ENCODE measurements at places on chromosomes 3 and 15.
A peak's percentile ranks its signal among the peaks of the same experiment; 100 is the strongest.

GRCh38 chr3:39315420-39315819 lies 14.1 kb upstream of the CCR8 start:
- DNase-seq: no peak

- no peak for DNase-seq
These were observed 15.8 kb downstream of the ESYT3 start for GRCh38 chr3:138450181-138450580.

DNA sequence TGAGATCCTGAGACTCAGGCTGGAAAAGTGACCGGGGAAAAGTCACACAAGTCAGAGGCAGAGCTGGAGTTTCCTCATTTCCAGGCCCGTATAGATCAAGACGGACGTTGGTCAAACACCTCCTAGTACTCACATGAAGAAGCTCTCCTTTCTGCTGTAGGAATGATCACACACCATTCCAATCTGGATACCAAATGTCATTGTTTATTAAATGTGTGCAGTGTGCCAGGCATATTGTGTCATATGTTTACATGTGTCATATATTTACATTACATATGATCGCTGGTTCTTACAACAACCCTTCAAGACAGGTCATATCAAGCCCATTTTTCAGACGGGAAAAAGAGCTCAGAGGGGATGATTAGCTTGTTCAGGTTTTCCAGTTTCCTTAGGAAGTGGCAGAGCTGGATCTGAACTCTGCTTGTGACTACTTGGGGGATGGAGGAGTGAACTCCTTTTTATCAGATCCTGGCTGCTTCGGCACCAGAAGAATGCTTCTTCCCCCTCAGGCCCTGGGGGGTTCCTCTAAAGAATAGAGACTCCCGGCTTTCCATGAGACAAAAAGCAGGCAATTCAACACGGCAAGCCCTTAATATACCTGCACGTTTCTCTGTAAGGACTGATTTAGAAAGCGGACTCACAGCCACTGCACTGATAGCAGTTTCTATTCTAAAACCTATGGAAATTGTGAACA lies 41.9 kb downstream of the FAM43A start:
- DNase-seq: no peak

GRCh38 chr15:100999369-100999768 lies 80.2 kb downstream of the LRRK1 start:
- DNase-seq: no peak

- DNase-seq: no peak
These were observed 18.9 kb downstream of the MUC20 start for GRCh38 chr3:195739561-195740111.

- no peak for DNase-seq
These were observed 261.2 kb upstream of the TRIM42 start for GRCh38 chr3:140416666-140417065.

DNA sequence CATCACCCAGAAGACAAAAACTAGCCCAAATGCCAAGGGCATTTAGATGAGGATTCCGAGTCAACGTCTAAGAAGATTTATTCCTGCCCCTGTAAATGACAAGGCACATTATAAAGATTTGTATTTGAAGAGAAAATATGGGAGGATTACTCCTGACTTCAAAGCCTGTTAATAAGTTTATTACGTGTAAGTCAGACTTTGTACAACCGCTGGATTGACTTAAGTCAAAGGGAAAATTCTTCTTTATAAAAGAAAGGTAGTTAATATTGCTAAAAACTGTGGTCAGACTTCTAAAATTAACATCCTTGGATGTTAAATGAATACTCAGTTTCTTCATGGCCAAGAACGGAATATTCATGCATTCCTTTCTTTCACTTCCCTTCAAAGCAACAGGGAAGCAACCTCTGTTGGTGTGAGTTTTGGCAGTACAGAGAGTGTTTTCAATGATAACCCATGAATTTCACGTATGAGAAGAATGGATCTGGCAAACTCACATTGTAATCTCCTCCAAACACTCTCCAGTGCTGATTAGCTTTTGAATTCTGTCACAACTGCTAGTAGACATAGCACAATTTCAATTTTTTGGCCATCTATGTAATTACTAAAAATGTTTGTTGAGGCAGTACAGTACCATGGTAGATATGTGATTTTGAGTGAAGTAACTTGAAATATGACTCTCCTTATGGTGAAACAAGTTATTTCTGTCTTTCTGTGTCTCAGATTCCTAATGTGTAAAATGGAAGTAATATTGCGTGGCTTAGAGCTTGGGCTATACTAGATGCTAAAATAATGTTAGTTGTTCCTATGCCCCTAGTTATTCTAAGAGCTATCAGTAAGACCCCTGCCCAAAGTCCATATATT lies 62.0 kb downstream of the PLD1 start:
- no peak for DNase-seq

- DNase-seq: no peak
These were observed 854 bp upstream of the NPTN start for GRCh38 chr15:73633991-73634495.

- DNase-seq: no peak
These were observed 20.7 kb downstream of the GBE1 start for GRCh38 chr3:81740731-81741130.

DNA sequence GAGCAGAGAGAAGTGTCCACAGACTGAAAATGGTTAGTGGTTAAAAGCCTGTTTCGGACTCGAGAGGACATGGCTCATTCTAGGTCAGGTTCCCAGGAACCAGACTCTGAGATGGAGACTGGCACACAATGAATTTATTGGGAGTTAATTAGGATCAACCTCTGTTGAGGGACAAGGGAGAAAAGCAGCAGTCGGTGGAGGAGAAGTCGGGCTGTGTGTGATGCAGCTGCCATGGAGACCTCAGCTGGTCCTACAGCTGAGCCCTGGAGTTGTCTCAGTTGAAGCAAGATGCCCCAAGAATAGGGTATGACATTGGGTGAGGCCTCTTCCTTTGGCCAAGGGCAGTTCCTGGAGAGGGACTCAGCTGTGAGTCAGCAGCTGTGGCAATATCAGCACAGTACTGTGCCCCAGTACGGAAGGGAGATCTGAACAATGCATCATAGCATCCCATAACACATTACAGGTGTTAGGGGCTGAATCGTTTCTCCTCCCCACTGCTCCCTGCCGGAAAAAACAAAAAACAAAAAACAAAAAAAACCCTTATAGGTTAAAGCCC lies 105.4 kb downstream of the ABHD5 start:
- DNase-seq: no peak

- no peak for DNase-seq
These were observed 16.2 kb downstream of the MBNL1 start for GRCh38 chr3:152284906-152285305.

- DNase-seq: no peak
These were observed 86.7 kb downstream of the MAGI1 start for GRCh38 chr3:65951836-65952505.

- DNase-seq: no peak
These were observed 5.6 kb downstream of the CD96 start for GRCh38 chr3:111547631-111548030.

DNA sequence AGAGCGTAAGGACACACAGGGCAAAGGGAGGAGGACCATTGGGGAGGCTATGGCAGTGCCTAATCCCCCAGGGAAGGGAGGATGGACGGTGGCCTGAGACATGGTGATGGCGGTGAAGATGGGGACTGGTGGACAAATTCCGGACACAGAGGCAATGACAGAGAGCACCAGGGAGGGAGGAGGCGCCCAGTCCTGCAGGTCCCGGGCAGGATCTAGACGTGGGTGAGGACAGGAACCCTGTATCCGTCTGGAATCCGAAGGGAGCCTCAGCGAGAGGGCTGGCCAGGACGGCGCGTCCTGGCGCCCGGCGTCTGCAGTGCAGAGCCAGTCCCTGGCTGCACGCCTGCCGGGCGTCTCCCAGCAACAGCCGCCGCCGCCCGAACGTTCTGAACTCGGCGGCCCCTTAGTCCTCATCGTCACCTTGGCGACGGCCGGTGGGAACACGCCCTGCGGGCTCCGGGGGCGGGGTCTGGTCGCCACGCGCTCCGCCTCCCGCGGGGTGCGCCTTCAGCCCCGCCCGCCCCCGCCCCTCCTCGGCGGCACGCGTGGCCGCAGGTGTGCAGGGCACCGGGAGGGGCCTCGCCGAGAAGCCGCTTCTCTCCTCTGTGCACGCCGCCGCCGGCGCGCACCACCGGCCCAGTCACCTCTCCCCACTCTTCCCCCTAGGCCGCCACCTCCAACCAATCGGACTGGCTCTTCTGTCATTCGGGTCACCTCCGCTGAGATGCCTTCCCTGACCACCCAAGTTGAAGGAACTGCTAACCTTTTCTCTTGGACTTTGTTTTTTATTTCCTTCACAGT lies 11.6 kb downstream of the XIRP1 start:
- DNase-seq: peak; percentile 96

DNA sequence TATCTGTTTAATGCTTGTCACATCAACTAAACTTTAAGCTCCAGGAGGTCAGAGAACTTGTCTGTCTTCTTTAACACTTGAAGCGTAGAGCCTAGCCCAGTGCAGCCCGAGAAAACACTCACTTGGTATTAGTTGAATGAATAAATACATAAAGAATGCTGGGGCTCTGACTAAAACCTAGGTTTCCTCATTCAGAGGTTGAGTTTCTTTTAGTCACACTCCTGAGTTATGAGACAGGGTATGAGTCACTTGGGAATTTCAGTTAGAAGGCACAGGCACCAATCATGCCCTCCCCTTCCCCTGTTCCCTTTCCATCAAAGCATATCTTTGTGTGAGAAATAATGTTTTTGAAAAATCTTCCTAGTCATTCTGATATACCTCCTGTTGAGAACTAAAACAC lies 589.8 kb upstream of the DPPA4 start:
- DNase-seq: no peak

GRCh38 chr3:75294124-75294523 lies 370.0 kb upstream of the FRG2C start:
- peak; percentile 13 for DNase-seq

- DNase-seq: no peak
These were observed 424.8 kb upstream of the TGFBR2 start for GRCh38 chr3:30181581-30181980.

- no peak for DNase-seq
These were observed 1.2 kb upstream of the UROC1 start for GRCh38 chr3:126518779-126519177.

DNA sequence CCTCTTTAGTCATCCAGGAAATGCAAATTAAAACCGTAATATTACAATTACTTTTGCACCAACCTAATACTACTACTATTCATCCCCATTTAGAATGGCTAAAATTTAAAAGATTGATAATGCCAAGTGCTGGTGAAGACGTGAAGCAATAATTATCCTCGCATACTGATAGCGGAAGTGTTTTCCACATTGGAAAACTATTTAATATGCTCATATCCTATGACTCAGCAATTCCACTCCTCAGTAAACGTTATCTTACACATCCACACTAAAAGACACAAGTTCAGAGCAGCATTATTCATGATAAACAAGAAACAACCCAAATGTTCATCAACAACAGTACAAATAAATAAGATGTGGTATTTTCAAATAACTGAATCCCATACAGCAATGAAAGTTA lies 70.6 kb downstream of the VPS13C start:
- DNase-seq: no peak

DNA sequence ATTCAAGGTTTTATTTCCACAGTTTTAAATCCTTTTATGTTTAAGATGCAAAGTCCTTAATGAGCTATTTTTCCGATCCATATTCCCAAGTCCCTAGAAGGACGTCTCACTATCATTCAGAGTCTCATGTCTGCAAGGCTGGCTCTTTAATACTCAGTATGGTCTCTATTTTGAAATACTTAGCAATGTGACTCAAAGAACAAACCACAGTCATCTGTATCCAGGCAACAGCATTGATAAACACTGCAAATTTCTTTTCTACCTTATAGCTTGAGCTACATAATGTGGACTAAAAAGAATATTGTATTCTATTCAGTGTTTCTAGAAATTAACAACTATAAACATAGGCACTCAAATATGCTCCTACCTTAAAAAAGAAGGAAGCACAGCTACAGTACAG lies 588.3 kb upstream of the NAALADL2 start:
- DNase-seq: no peak

- DNase-seq: no peak
These were observed 63.2 kb downstream of the IQGAP1 start for GRCh38 chr15:90451053-90451850.

DNA sequence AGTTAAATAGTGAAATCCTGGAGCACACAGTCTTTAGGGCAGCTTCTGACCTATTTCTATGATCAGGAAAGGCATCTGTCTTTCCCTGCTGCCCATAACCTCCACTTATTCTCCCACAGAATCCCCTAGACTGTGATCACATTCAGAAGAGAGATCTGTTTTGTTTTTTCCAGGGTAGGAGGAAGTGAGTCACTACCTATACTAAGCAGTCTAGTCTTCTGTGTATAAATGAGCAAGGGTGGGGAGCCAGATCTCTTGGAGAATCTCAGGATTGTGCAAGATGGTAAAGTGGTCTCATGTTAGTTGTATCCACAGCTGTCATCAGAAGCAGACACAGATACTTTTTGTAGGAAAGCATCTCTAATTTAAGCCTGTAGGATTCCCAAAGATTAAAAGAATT lies 11.8 kb upstream of the FBXO22 start:
- DNase-seq: no peak

- no peak for DNase-seq
These were observed 156.4 kb upstream of the AZI2 start for GRCh38 chr3:28504976-28505375.

GRCh38 chr15:81199031-81199779 lies 2.5 kb downstream of the IL16 start:
- no peak for DNase-seq

- no peak for DNase-seq
These were observed 127.1 kb upstream of the ATP10A start for GRCh38 chr15:25990220-25990619.

DNA sequence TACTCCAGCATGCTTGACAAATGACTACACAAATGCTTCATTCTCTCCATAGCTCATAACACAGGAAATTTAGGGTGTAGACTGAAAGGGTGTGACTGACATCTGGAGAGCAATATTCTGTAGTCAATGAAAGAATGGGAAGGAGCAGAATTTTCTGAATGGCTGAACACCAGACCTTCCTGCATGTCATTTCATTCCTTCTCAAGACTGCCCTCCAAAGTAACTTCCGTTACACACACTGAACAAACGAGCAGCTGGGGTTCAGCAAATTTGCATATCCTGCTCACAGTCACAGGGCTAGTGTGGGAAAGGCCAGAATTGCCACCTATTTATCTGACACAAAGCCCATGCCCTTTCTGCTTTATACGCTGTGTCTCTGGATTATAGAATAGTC lies 325.0 kb upstream of the CFAP20DC start:
- DNase-seq: no peak

GRCh38 chr15:58795825-58796224 lies 24.7 kb downstream of the MINDY2 start:
- DNase-seq: no peak

DNA sequence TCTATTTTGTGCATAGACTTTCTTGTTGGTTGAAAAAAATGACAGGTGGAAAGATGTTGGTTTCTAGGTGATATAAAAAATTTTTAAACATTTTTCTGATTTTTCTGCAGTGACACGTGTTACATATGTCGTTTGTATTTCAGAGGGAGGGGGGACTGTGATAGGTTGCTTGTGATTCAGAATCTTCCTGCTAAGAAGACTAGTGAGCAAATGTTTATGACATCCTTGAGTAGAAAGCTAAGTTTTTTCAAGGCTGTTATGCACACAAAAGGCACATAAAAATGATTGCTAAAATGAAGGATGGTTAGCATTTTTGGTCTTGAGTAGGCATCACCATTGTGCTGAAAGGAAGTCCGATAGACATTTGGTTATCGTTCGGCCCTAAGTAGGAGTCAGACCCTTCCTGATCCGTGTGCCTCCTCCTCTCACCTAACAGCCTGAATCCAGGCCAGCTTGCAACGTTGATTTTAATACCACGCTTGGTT lies 1.5 kb downstream of the ZNF639 start:
- peak; percentile 27 for DNase-seq
